ENCODE measurements at places on chromosomes 11 and 22. TPM values are rescaled to one million over a fixed set of nuclear protein-coding genes. Genes with fewer than 3 reads are reported as not detected.

The C22orf31 gene
- not detected for total RNA-seq

The MAPK8IP1 gene
- total RNA-seq, result 0.42 TPM

The NLRP10 gene
- total RNA-seq, result not detected

The CRYBA4 gene
- not detected for total RNA-seq

The NOX4 gene
- total RNA-seq, result not detected

The MRGPRX3 gene
- not detected for total RNA-seq

The FADS2 gene
- 184 TPM for total RNA-seq

The PNPLA5 gene
- not detected for total RNA-seq

The TTC36 gene
- 0.82 TPM for total RNA-seq

The PANX2 gene
- 1.8 TPM for total RNA-seq

DNA sequence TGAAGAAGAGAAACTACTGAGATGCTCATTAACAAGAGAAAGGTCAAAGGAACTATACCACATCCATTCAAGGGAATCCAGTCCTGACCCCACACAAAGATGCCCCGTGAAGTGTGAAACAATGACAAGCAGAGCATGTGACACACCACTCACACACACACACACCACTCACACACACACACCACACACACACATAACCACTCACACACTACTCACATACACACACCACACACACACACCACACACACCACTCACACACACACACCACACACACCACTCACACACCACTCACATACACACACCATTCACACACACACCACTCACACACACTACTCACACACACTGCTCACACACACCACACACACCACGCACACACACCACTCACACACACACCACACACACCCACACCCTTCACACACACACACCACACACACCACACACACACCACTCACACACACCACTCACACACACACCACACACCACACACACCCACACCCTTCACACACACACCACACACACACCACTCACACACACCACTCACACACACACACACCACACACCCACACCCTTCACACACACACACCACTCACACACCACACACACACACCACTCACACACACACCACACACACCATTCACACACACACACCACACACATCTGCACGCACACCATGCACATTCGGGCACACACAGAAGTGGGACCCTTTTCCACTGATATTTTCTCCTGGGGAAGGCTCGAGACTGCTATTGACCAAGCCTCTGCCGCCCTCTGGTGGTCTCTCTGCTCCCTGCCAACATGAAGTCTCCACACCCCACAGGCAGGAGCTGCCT is 32.0 kb upstream of the COMT start:
- H3K36me3 ChIP-seq, result peaks cover 10% of the 10 kb centered on the region
- H3K4me3 ChIP-seq, result no peak overlapping the region
- no peaks in the 10 kb centered on the region for H3K27me3 ChIP-seq
- peak; percentile 88 for DNase-seq
- H3K4me1 ChIP-seq, result peaks cover 3% of the 10 kb centered on the region

DNA sequence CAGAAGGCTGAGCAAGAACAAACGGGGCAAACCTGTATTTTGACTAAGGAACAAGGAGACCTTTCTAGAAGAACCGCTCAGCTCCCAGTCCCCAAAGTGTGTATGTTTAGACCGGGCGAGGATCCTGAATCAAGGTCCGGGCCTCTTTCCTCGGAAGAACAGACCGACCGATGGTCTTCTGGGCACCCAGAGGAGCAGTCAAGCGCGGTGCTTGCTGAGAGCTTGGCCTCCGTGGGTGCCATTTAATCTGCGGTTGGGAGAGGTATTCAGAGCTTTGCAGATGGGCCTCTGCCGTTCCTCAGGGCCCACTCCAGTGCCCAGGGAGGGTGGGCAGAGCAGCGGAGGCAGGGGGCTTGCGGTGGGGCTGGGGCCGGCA is 26.5 kb upstream of the ATXN10 start:
- peaks cover 43% of the 10 kb centered on the region for H3K27me3 ChIP-seq
- H3K36me3 ChIP-seq, result no peaks in the 10 kb centered on the region
- peak; percentile 19 for DNase-seq
- H3K4me3 ChIP-seq, result no peak overlapping the region
- peaks cover 51% of the 10 kb centered on the region for H3K4me1 ChIP-seq

- no peaks in the 10 kb centered on the region for H3K36me3 ChIP-seq
- no peak overlapping the region for H3K27ac ChIP-seq
- H3K4me3 ChIP-seq, result no peak overlapping the region
- peaks cover 4% of the 10 kb centered on the region for H3K4me1 ChIP-seq
- no peak for DNase-seq
These were observed 72.8 kb downstream of the TP53I11 start for GRCh38 chr11:44877571-44878497.

DNA sequence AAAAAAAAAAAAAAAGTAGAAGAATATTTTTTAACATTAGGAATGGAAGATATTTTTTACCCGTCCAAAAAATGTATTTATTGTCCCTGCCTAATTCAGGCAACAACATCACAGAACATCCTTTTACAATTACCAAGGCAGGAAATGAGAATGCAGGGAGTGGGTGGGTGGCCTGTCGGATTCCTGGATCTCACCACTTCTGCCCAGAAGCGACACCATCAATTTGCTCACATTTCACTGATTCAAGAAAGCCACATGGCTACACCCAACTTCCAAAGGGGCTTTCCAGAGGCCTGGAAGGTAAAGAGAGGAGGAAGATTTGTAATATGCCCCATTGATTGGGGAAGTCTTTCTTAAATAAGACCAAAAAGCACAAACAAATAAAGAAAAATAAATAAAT is 93.8 kb upstream of the CLPB start:
- H3K4me3 ChIP-seq, result no peak overlapping the region
- H3K27ac ChIP-seq, result no peak overlapping the region
- no peaks in the 10 kb centered on the region for H3K36me3 ChIP-seq
- DNase-seq, result no peak
- H3K27me3 ChIP-seq, result peaks cover 34% of the 10 kb centered on the region

DNA sequence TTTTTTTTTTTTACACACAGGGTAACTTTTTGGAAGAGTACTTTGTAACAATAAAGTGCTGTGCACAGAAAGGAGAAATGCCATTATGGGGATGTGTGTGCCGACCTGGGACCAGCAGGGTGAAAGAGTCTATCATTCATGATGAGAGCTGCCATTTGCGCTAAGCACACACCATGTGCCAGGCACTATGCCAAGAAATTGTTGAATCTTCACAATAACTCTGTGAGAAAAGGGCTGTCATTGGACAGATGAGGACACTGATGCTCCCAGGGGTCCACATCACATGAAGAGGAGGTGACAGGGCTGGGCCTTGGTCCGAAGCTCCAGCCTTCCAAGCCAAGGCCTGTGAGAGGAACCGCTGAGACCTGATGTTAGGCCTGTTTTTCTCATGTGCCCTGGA is 5.6 kb downstream of the DUSP18 start:
- H3K4me3 ChIP-seq, result no peak overlapping the region
- H3K36me3 ChIP-seq, result peaks cover 18% of the 10 kb centered on the region
- H3K27ac ChIP-seq, result no peak overlapping the region
- H3K4me1 ChIP-seq, result peaks cover 11% of the 10 kb centered on the region
- no peak for DNase-seq

DNA sequence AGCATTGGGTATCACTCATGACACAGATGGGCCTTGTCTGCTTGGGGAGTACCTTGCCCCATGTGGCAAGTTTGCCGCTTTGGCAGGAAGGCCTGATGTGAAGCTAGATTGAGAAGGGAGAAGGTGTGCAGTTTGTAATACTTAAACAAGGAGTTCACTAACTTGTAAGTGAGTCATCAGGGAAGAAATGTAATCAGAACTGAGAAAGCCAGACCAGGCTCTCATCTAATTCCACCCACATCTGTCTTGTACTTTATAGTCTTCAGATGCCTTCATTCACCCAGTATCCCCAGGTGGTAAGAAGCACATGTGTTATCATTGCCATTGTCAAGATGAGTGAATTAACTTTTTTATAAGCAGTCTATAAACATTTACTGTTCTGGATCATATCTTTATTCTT is 116.0 kb upstream of the DDI1 start:
- H3K27me3 ChIP-seq, result no peaks in the 10 kb centered on the region
- H3K36me3 ChIP-seq, result no peaks in the 10 kb centered on the region
- H3K4me1 ChIP-seq, result no peaks in the 10 kb centered on the region
- no peak for DNase-seq
- H3K4me3 ChIP-seq, result no peak overlapping the region

DNA sequence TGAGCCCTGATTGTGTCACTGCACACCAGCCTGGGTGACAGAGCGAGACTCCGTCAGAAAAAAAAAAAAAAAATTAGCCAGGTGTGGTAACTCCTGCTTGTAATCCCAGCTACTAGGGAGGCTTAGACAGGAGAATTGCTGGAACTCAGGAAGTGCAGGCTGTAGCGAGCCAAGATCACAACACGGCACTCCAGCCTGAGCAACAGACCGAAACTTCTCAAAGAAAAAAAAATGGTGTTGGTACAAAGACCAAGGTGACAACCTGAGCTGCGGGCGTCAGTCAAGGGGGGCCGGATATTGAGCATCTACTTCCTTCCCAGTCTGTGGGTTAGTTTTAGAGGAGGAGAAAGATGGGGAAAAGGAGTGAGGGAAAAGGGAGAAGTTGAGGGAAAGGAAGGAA is 48.5 kb upstream of the HSPA8 start:
- no peak overlapping the region for H3K27ac ChIP-seq
- no peaks in the 10 kb centered on the region for H3K36me3 ChIP-seq
- no peaks in the 10 kb centered on the region for H3K4me1 ChIP-seq
- no peak overlapping the region for H3K4me3 ChIP-seq

GRCh38 chr22:43531651-43532050 is 119.8 kb downstream of the MPPED1 start:
- no peak overlapping the region for H3K27ac ChIP-seq
- DNase-seq, result no peak
- H3K4me1 ChIP-seq, result no peaks in the 10 kb centered on the region
- peaks cover 5% of the 10 kb centered on the region for H3K27me3 ChIP-seq
- no peak overlapping the region for H3K4me3 ChIP-seq

DNA sequence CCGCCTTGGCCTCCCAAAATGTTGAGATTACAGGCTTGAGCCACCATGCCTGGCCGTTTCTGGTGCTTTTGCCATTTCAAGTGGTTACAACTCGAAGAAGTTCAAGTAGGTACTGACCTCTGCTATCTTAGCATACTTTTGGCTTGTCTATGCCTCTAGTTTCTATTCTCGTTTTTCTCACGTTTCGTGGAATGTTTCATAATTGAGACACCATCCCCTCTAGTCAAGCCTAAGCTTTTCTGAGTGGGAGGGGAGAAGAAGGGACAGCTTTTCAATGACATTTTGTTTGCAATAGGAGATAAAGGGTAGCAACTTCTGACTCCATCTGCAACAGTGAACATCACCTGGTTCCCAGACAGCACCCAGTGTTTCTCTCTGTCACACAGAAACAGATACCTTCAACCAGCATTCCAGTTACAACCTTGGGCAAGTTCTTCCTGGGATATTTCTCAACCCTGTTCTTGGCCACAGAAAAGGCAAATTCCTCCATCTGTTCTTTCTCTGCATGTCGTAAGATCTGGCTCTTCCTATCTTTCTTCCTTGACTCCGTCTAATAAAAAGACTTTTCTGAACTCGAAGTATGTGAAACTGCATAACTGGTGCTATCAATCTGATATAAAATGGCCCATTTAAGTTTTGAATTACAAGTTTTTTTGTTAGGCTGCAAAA is 25.5 kb downstream of the DDI1 start:
- no peak overlapping the region for H3K4me3 ChIP-seq
- no peak overlapping the region for H3K27ac ChIP-seq
- H3K4me1 ChIP-seq, result no peaks in the 10 kb centered on the region

- H3K4me3 ChIP-seq, result no peak overlapping the region
- peaks cover 2% of the 10 kb centered on the region for H3K36me3 ChIP-seq
- no peak for DNase-seq
- no peaks in the 10 kb centered on the region for H3K27me3 ChIP-seq
- H3K4me1 ChIP-seq, result peaks cover 11% of the 10 kb centered on the region
These were observed 58.7 kb upstream of the FDX1 start for GRCh38 chr11:110371084-110371483.

GRCh38 chr11:111006227-111006626 is 239.3 kb upstream of the POU2AF2 start:
- H3K36me3 ChIP-seq, result no peaks in the 10 kb centered on the region
- no peaks in the 10 kb centered on the region for H3K4me1 ChIP-seq
- no peak overlapping the region for H3K4me3 ChIP-seq
- DNase-seq, result no peak

GRCh38 chr11:13862845-13863392 is 99.6 kb upstream of the SPON1 start:
- H3K27me3 ChIP-seq, result no peaks in the 10 kb centered on the region
- no peaks in the 10 kb centered on the region for H3K36me3 ChIP-seq
- no peak overlapping the region for H3K4me3 ChIP-seq
- H3K4me1 ChIP-seq, result peaks cover 14% of the 10 kb centered on the region
- no peak overlapping the region for H3K27ac ChIP-seq

GRCh38 chr22:20222764-20223420 is 45.2 kb downstream of the RTN4R start:
- H3K4me1 ChIP-seq, result no peaks in the 10 kb centered on the region
- no peaks in the 10 kb centered on the region for H3K36me3 ChIP-seq
- H3K27ac ChIP-seq, result no peak overlapping the region
- H3K4me3 ChIP-seq, result no peak overlapping the region

DNA sequence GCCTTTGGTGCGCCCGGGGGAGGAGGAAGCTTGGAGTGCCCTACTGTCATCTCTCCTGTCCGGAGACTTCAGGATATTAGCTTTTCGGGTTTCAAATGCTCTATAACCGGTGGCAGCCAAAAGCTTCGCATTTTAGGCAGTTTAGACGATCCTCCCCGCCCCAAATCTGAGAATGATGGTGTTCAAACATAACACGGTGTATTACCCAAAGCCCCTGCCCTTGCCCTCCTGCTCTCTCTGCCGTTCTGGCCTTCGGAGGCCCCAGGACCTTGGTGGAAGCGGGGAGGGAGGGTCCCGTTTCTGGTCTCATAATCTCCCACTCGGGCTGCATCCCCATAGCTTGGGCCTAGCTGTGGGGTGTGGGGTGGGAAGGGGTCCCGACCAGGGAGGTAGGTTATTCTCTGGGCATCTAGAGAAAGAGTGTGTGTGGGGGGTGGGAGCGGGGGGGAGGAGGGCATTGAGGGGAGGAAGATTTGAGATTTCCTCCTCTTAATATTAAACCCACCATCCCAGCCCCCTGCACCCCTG is 2.3 kb downstream of the PKNOX2 start:
- no peak overlapping the region for H3K27ac ChIP-seq
- H3K36me3 ChIP-seq, result no peaks in the 10 kb centered on the region
- peaks cover 18% of the 10 kb centered on the region for H3K4me1 ChIP-seq
- no peak overlapping the region for H3K4me3 ChIP-seq
- H3K27me3 ChIP-seq, result peaks cover 86% of the 10 kb centered on the region
- no peak for DNase-seq

GRCh38 chr11:69650081-69650831 is 9.3 kb downstream of the CCND1 start:
- no peaks in the 10 kb centered on the region for H3K36me3 ChIP-seq
- no peaks in the 10 kb centered on the region for H3K27me3 ChIP-seq
- no peak for DNase-seq
- no peaks in the 10 kb centered on the region for H3K4me1 ChIP-seq

Measured in activated CD8-positive, alpha-beta memory T cell treated with anti-CD3 and anti-CD28 coated beads, Interleukin-2, amount 10 ng/mL, durations not matched to agents 7 days and 5 days (primary cell).